ENCODE measurements at places on chromosomes 2 and 18.

DNA sequence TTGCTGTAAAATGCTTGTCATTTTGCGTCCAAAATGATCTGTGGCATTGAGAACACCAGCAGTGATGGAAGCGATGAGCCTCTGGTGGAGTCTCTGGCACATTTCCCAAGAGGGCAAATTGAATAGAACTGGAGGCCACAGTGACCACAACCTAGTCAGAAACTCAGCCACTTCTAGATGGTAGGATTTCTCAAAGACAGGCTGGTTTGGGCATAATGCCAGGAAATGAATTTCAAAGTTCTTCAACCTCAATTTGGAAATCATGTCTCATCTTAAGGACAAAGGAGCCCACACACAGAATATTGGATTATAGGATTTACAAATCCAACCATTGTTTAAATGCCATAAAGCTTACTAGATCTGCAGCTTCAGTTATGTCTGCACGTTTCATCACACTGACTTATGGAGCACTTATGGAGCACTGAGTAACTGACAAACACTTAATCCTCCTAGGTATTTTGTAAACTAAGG is 132.1 kb downstream of the COL6A3 start:
- no peak for DNase-seq

- no peak for DNase-seq
These were observed 25.6 kb upstream of the NTSR2 start for GRCh38 chr2:11695576-11695975.

- no peak for DNase-seq
These were observed 204.1 kb downstream of the LDLRAD4 start for GRCh38 chr18:13422541-13423147.

GRCh38 chr2:86292571-86293515 is 44.6 kb downstream of the REEP1 start:
- DNase-seq: no peak

- DNase-seq: no peak
These were observed 120.7 kb downstream of the LOXHD1 start for GRCh38 chr18:46536215-46536874.

GRCh38 chr2:47483191-47483590 is 80.2 kb downstream of the MSH2 start:
- DNase-seq: no peak

- no peak for DNase-seq
These were observed 562.4 kb downstream of the RNF144A start for GRCh38 chr2:7479603-7480002.

DNA sequence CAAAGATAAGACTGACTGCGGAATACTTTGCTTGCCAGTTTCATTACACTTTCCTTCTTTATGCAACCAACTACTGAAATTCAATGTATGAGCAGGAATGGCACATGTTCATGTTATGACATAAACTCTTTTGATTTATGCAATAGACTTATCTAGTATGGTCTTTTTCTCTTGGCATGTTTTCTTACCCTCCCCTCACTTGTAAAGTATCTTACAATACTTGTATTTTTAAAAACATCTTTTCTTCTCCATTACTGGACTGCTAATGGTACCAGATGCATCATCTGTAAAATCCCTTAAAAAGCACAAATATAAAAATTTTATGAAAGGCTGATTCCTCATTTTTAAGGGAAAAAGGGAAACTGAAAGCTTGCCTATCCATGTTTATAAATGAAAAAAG is 373.8 kb downstream of the ZEB2 start:
- no peak for DNase-seq

DNA sequence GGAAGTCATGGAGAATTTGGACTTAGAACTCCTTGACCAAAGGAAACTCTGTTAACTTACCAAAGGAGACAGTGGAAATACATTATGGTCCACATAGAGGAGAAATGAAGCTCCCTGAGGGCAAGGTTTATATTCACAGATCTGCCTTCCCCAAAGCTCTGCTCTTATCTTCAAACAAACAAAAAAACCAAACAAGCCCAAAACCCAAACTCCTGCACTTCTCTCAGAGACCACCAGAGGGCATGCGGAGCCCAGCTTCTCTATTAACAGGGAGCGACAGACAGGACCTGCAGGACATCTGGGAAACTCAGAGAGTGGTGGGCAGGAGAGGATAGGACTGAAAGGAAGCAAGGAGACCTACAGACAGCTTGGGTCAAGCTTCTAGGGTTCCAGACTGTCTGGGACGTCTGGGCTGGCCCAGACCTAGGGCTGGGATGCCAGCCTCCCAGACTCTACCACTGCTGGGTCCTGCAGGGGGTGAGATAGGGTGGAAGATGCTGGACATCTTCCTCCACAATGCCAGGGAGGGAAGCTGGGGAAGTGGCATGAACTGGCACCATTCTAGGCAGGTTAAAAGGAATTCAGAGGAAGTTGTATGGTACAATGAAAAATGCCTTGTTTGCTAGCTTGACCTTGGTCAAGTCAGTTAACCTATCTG is 4.0 kb upstream of the WNT10A start:
- peak; percentile 54 for DNase-seq

DNA sequence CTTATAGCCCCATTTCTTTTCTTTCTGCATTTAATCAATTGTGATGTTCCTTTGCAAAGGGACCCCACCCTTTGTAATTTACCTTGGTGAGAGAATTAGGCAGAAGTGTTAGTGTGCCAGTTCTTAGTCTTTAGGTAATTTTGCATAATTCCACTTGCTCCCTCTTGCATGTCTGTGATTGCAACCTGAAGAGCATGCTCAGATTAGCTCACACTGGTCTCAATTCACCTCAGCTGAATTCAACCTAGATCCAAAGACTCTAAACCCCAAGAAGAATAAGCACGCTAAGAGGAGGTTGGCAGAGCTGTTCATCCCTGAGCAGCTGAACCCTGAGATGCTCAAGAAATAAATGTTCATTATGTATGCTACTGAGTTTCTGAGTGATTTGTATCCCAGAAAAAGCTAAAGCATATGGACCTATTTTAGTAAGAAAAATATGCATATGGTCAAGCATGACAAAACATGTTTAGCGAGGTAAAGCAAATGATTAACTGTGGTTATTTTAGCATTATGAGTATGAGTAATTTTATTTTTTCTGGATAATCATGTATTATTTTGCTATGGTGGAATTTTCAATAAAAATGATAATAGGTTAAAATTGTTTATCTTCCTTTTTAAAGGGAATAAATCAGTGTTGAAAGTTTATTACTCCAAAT is 299.2 kb upstream of the ZSWIM2 start:
- DNase-seq: no peak

DNA sequence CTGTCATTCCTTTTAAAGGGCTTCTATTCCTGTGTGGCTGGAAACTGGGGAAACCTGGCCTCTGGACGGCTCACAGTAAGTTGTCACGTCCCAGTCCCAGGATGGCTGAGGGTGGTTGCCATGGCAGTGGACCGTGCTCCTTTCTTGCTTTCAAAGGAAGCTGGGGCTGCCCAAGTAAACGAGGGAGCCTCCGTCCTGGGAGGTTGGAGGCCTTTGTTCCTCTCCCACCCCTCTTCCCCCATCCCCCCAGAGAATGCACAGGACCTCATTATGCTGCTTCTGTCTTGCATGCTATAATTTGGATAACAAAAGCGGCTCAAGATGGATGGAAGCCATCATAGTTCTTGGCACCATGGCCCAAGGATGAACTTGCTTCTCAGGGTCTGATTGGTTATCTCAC is 325.5 kb upstream of the HS6ST1 start:
- no peak for DNase-seq

GRCh38 chr2:143489145-143489544 is 359.9 kb downstream of the ARHGAP15 start:
- DNase-seq: no peak

GRCh38 chr18:44229693-44230108 is 451.0 kb upstream of the SETBP1 start:
- DNase-seq: no peak

DNA sequence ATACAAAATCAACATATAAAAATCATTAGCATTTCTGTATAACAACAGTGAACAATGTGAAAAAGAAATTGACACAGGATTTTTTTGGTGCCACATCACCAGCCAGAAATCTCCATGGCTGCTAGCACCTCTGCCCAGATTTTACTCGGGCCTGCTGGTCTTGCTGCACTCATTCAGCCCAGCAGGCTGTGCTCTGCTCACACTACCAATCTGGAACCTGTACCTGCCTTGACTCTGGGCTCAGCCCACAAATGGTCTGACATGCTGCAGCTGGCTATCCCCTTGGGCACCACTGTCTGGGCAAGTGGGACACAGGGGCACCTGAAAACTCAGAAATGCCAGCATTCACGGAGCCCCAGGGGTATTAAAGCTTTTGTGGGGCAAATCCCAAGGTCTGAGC is 392.5 kb upstream of the NRXN1 start:
- DNase-seq: no peak

DNA sequence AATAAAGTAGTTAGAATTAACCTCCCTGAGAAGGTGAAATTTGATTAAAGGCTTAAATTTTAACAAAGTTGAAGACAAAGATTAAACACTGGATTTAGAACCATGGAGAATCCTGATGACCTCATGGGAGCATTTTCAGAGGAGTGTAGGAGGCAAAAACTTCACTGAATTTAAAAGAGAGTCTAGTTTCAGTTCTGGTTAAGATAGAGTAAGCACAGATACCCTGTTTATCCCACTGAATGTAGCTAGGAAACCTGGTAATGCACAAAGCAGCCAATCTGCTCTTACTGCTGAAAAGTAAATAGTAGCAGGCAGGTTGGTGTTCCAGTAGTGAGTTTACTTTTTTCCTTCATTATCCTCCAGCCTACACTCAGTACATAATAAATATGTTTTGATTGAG is 654.9 kb upstream of the SYT4 start:
- no peak for DNase-seq

DNA sequence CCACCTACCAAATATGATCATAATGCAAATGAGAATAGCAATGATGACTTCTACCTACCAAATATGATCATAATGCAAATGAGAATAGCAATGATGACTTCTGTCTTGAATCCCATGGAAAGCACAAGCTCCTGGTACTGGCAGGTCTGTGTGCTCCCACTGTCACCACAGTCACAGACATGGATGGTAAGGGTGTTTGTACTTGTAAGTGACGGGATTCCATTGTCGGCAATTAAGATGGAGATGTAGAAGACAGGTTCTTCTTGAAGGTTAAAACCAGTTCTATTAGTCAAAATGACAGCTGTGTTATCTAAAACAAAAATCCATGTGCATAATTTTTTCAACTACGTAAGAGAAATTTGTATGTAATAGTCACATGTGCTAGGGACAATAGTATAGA is 95.0 kb downstream of the CDH19 start:
- DNase-seq: no peak

GRCh38 chr2:39881494-39881893 is 102.4 kb upstream of the THUMPD2 start:
- DNase-seq: no peak

- no peak for DNase-seq
These were observed 27.3 kb downstream of the NDUFA10 start for GRCh38 chr2:239997686-239998409.

DNA sequence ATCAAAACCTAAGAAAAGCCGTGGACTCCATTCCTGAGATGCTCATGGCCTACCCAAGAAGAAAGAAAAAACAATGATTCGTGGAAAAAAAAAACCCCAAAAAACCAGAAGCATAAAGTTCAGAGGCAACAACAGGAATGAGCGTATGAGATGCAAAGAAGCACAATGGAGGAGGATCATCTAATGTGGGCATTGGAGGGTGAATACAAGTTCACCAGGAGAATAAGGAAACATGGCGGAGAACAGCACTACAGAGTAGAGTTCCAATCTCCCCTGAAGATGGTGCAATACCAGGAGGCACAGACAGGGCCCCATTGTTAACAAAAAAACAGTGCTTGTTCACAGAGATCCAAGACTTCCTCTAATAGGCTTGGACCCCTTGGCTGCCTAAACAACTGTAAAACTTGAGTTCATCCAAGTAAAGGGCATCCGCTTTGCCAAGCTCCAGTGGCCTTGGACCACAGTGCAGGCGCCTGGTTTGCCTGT is 337.2 kb downstream of the PDE11A start:
- no peak for DNase-seq

GRCh38 chr2:13193900-13194299 is 477.2 kb downstream of the TRIB2 start:
- no peak for DNase-seq

DNA sequence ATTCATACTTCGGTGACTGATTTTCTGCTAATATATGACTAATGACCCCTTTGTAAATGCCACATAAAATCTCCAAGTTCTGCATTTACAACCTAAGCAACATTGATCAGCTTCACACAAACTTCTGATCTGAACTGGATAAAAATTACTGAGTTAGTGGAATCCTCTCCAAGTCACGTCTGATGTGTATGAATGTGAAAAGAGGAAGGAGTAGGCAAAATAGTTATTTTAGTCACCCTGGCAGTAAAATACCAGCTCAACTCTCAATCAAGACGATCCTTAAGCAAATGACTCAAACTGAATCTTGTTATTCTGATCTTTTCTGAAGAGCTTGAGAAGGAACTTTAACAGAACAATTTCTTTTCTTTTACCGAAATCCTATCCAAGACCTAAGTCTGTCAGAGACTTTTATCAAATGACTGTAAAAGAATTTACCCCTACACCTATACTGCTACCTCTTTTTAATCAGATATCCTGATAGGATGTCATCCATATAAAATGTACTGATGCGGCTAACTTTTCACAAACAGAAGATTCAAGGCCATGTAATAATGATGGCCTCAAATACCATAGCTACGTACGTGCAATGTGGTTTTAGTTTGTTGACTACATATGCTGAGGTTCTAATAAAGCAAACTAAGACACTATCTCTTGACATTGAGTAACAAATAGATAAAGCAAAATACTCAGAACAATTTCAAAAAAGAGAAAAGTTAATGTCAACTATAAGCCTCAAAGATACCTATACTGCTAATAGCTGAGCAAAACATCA is 23.7 kb downstream of the CUL3 start:
- no peak for DNase-seq

DNA sequence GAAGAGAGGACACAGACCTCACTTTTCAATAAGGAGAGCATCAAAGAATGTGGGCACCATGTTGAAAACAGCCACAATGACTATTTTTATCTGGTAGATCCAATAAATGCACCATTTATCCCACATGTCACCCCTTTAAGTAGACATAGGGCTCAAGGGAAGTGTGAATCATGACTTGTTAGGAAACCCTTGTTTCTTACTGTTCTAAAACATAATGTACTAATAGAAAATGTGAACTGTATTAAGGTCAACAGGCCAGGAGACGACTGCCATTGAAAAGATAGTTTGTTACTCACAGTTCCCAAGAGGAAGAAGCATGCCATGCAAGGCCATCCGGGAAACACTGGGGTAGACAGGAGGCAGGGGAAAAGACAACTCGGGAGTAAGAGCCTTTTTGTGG is 137.7 kb downstream of the EN1 start:
- no peak for DNase-seq

DNA sequence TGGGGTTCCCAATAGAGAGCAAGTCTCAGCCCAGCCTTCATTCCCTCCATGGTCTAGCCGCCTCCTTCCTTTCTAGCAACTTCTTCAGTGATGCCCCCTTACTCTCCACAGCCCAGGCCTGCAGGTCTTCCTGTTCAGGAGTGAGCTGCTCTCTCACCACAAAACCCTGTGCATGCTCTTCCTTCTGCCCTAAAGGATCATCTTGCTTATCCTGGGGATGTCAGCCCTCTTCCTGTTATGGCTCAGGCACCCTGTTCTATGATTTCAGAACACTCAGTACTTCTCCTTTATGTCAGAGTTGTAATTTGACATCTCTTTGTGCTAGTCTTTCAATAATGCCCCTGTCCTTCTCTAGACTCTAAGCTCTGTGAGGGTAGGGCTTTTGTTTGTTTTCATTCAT is 19.4 kb downstream of the TMEM178A start:
- no peak for DNase-seq

- DNase-seq: no peak
These were observed 5.1 kb downstream of the FIGLA start for GRCh38 chr2:70785137-70785911.

- DNase-seq: no peak
These were observed 4.6 kb upstream of the MLPH start for GRCh38 chr2:237482485-237482884.
